ENCODE measurements at places on chromosomes 6 and 20.

GRCh38 chr20:17714597-17714996 is 14.8 kb downstream of the BANF2 start:
- no peak for DNase-seq

- no peak for DNase-seq
Observed at GRCh38 chr6:74741646-74742045, 464.2 kb downstream of the COL12A1 start.

GRCh38 chr6:74651948-74652842 is 553.7 kb downstream of the COL12A1 start:
- no peak for DNase-seq

DNA sequence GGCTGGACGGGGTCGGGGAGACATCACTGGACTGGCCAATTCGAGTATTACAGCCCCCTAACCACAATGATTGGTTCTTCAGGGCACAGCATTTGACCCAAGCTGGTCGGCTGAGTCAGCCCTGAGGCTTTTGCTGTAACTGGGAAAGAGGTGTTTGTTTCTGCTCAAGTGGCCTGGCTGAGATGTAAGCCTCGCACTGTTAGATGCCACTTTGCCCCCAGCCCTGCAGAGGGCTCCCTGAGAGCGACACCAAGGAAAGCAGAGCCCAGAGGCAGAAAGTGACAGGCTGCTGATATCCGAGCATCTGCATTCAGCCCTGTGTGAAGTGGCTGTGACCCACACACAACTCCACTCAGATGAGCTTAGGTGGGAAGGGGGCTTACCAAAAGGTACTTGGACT is 19.4 kb downstream of the ERGIC3 start:
- no peak for DNase-seq

DNA sequence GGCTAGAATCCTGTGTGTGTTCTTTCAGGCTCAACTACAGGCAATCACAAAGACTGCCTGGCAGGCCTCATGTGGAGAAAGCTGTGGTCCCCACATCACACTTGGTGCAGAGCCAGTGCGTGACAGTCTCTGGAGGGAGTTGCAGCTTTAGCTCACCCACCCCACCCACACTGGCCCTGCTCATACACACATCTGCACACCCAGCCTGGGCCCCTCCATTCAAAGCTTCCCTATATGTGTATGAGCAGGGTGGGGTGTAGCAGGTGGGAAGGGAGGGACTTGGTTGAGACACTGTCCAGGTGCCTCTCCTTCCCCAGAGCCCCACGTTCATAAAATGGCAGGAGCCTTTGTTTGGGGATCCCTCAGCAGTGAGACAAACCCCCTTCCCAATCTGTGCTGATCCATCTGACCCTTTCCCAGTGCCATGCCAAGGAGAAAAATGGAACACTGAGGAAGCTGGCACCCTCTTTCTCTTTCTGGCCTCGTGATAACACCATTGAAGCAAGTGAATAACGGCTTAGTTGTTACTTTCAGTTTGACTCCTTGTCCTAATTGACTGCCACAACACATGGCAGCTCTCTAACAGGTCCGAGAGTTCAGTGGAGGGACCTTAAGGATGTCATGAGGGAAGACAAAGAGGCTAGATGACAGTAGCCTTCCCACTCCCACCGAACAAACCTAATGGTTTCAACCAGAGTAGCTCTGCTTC is 53.8 kb upstream of the NRSN1 start:
- DNase-seq, result no peak

GRCh38 chr6:160217073-160217472 is 41.5 kb downstream of the SLC22A2 start:
- no peak for DNase-seq

GRCh38 chr20:32753731-32754130 is 8.5 kb upstream of the DNMT3B start:
- no peak for DNase-seq

GRCh38 chr6:105985816-105986632 is 100.1 kb upstream of the PRDM1 start:
- DNase-seq, result no peak

- no peak for DNase-seq
Observed at GRCh38 chr6:9581155-9581554, 833.7 kb downstream of the TFAP2A start.

Data from stimulated activated CD4-positive, alpha-beta T cell treated with anti-CD3 and anti-CD28 coated beads, Interleukin-2, amount 100 ng/mL, for 24 hours (primary cell).